ENCODE measurements at places on chromosomes 2 and 18.

DNA sequence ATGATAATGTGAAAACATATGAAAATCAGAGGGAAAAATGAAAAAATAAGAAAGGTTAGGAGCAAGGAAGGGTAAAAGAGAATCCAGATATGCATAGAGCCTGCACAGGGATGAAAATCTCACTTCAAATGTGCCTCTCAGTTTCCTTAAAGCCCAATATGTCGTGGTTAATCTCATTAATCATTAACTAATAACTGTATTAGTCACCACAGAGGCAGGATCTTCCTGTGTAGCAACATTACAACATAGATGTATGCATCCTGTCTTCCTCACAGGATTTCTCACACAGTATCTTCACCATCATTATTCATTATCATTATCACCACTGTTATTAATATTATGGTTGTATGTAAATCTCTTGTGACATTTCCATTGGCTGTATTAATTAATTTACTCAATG is 361.2 kb upstream of the SOX11 start:
- no peak for DNase-seq

DNA sequence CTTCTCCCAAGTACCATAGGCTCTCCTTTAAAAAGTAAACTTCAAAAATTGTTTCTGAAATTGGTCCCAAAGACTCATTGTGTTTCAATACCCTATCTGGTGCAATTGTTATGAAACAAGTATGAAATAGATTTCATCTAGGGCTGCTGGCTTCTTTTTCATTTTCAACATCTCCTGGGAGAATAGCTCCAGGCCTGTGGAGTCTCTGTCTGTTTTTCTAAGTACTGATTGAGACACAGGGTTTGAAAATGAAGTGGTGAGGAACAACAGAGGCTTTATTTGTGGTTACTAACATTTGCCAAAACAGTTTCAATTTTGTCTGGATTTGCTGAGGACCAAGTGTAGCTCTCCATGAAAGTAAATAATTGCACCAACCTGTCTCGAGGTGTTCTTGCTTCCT is 315.9 kb upstream of the LRATD1 start:
- DNase-seq: no peak

DNA sequence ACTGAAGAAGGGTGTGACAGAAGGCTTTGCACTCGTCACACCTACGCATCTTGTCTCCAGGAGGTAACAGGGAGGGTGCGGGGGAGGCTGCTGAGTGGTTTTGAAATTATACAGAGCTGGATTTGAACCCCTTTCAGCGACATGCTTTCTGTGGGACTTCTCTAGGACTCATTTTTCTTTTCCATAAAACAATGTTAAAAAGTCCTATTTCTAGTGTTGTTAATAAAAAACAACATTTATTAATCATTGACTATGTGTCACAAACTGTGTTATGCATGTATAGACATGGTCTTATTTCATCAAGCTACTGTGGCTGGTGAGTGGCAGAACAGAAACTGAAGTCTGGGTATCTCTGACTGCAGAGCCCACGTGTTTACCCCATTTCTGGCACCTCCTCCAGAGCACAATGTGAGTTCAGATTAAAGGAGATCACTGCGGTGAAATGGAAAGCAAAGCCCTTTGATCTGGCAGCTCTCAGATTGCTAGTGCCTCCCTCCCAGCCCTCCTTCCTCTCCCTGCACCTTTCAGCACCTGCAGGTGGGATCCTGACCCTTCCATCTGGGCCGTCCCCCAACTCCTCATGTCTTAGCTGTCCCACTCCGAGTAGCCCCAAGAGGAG is 315.5 kb upstream of the MYT1L start:
- DNase-seq: peak; percentile 17

- no peak for DNase-seq
These were observed 99.6 kb upstream of the MGAT5 start for GRCh38 chr2:134154246-134154645.

GRCh38 chr2:142585785-142586184 is 291.7 kb upstream of the KYNU start:
- DNase-seq: no peak

GRCh38 chr2:42099438-42100173 is 51.8 kb downstream of the PKDCC start:
- no peak for DNase-seq

DNA sequence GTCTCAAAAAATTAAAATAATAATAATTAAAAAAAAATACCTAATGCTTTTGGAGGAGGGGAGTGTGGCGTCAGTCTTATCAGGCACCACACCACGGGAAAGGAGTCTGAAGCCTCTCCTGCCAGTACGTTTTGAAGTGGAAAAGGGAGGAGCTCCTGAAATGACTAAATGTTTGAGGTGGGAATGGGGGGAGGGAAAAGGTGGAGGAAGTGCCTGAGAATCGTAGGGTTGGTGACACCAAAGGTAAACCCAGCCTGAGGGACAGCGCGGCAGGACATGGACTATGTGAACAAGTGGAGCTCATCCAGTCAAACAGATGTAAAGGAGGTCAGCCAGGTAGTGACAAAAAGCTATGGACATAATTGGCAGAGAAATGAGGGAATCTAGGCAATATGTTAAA is 42.2 kb upstream of the EPHA4 start:
- no peak for DNase-seq

DNA sequence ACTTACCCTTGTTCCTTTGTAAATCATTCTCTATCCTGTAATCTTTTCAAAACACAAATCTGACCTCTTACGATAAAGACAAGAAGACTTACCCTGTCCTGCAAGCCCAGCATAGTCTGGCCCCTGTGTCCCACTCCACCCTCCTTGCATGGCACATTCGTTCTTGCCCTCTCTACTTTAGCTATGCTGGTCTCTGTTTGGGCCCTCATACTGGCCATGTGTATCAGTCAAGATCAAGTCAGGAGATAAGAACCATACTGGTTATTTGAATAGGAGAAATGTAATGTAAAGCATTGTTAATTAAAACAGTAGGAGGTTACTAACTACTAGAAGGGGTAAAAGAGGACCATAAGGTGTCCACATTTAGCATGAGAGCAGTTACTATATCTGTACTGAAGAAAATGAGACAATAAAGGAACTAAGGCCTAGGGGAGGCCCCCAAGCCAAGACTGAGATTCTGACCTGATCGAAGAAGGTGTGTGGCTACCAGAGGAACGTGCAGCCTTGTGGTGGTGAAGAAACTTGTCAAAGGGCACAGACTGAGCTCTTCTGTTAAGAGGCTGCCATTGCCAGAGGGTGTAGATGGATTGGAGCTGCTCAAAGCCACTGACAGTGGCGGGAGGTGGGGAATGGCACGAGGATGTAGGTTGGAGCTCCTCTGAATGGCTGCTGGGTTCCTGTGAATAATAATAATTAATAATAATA is 80.8 kb downstream of the KCTD18 start:
- DNase-seq: no peak

GRCh38 chr18:7877609-7878008 is 310.5 kb downstream of the PTPRM start:
- no peak for DNase-seq

- no peak for DNase-seq
These were observed 148.8 kb downstream of the EPHA4 start for GRCh38 chr2:221423210-221423804.

DNA sequence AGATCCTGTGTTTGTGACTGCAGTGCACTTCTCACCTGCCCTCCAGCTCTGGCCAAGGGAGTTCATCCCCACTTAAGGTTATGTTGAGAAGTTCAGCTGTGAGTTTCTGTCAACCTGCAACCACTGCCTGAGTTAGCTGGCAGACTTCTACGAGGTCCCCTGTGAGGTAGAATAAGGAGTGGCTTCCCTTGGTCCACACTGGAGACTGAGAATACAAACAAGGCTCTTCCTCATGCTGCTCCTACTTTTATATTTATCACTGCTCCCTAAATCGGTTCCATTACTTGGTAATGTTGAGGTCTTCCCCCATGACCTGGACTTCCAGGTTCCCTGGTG is 353.2 kb upstream of the CWC22 start:
- no peak for DNase-seq

GRCh38 chr2:76932550-76932949 is 589.6 kb downstream of the LRRTM4 start:
- DNase-seq: no peak

DNA sequence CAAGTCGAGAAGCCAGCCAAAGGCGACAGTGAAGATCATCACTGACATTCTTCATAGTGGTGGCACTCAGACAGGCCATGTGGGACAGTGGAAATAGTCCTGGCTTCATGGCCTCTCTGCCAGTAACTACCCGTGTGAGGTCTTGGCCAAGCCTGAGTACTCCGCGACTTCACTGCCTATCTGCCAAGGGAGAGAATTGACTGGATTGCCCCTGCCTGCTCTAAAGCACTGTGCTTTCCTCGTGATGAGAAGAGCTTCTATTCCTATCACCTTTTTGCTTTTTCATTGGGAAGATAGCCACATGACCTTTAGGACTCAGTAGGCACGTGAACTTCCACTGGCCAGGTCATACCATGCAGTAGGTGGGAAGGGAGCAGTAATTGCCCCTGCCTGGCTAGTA is 239.3 kb downstream of the HAUS1 start:
- no peak for DNase-seq

GRCh38 chr2:228771774-228772173 is 499.3 kb downstream of the PID1 start:
- DNase-seq: no peak

- DNase-seq: no peak
These were observed 6.5 kb upstream of the AFF3 start for GRCh38 chr2:100148883-100149282.

DNA sequence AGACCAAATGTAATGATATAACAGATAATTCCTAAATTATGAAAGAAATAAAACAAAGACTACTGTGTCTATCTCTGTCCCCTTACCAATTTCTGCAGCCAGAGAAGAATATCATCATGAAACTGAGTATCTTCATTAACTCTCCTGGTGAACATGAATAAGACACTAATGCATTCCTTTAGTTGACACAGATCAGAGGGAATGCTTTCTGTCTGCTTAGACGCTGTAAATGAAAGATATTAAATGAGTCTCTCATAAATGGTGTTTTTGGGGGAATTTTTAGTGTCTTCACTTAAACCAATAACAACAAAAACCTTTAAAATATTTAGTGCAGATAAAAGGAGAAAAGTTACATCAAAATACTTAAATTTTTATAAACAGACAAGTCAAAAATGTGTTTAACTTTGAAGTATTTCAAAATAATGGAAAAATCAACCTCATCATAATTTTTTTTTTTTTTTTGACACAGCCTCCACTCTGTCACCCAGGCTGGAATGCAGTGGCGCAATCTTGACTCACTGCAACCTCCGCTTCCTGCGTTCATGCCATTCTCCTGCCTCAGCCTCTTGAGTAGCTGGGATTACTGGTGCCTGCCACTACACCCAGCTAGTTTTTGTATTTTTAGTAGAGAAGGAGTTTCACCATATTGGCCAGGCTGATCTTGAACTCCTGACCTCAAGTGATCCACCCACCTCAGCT is 16.0 kb downstream of the EPG5 start:
- DNase-seq: no peak

DNA sequence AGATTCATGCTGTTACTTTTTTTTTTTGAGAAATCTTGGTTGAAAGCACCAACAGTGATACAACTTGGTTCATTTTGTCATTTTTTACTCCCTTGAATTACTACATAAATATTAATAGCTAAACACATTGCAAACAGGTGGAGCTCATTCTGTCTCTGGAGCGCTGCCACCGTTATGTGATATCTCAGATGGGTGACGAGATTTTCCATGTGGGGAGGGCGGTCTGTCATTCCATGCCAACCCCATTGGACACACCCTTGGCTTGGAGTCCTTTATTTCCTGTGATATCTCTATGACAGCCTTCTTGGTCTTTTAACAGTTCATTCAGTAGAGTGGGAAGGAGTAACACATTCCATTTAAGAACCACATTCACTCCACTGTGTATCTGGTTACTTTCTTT is 794.8 kb downstream of the SATB2 start:
- no peak for DNase-seq

- no peak for DNase-seq
These were observed 3.8 kb downstream of the GBX2 start for GRCh38 chr2:236164201-236164924.

- DNase-seq: no peak
These were observed 8.0 kb upstream of the SFTPB start for GRCh38 chr2:85675866-85676548.

- DNase-seq: no peak
These were observed at the start of gene UGT1A1 for GRCh38 chr2:233760043-233760442. Gene UGT1A1, plus strand, starts transcription at chr2:233760270. Its CDS starts 18 bp downstream, at chr2:233760288.

DNA sequence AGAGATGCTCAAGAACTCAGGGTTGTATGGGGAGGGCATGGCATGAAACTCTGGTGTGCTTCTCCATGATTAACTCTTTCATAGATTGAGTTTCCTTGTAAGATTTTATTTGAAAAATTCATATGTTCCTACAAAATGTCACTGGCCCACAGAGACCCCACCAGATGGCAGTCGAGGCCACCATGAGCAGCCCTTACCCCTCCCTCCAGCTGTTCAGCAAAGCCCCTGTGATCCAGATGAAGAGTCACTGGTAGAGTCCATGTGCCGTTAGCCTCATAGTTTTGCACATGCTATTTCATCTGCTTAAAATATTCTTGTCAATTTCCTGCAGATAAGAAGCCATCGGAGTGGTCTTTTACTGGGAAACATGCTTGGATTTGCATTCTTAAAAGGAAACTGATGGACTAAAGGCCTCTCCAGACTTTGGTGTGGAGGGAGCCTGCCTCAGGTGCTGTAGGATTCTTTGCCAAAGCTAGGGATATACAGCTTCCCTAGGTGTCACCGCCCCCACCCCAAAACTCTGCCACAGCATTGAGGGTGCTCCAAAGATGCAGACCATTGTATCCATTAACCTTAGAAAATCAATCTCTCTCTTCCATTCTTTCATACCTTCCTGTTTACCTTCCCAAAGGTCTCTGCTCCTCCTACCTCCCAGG is 18.8 kb downstream of the ZNF385B start:
- DNase-seq: no peak

DNA sequence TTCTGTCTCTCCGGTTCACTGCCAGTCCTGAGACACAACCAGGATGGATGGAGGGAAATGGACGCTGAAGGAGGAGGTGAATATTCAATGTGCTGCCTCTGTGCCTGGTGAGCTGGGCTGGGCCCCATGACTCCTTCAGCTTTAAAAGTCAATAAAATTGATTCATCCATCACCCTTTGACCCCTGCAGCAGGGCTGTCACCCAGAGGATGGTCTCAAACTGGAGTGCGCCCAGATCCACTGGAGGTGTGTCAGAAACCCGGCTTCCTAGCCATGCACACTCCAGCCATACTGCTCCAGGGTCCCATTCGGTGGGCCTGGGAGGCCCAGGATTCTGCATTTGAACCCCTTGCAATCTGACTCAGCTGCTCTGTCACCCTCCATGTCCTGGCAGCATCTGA is 94.1 kb upstream of the BOD1L2 start:
- DNase-seq: no peak

GRCh38 chr18:46732201-46732600 is 24.7 kb downstream of the ST8SIA5 start:
- no peak for DNase-seq

- DNase-seq: no peak
These were observed 367.1 kb downstream of the ZEB2 start for GRCh38 chr2:144152817-144153271.

DNA sequence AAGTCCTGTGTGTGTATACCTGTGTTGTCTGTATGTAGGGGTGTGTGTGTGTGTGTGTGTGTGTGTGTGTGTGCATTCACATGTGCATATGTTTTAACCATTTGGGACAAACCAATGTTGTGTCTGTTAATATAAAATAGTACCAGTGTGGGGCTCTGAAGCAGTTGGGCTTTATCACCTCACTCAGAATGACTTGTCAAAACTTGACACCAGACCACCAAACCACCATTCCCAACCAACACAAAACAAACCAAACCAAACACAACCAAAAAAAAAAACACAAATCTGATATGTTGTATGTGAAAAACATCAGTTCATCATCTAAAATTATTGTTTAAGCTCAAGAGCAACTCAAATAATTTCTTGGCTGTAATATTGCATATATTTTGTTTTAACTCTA is 42.1 kb downstream of the CALCRL start:
- no peak for DNase-seq
